ENCODE measurements at places on chromosomes 1 and 21. TPM values are rescaled to one million over a fixed set of nuclear protein-coding genes. Genes with fewer than 3 reads are reported as not detected.
A peak's percentile ranks its signal among the peaks of the same experiment; 100 is the strongest.

The TMEM82 gene
- not detected for total RNA-seq

The RNF186 gene
- not detected for total RNA-seq

DNA sequence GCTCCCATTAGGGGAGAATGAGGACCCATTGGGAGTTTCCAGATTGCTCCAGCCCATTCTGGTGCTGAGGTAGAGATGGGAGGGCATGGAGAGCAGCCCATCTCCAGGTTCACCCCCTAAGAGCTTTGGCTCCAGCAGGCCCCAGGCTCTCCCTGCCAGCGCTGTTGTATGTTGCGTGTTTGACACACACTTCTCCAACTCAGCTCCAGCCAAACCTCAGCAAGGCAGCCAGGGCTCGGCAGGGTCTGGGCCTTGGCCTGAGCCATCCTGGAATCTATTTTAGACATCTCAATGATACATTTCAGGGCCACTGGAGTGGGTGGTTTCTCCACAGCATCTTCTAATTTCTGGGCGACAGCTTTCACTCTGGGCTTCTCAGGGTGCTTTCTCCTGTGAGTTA, 117.0 kb downstream of the NAV1 start:
- DNase-seq: no peak

GRCh38 chr1:30615076-30615795, 108.1 kb downstream of the MATN1 start:
- DNase-seq: no peak

DNA sequence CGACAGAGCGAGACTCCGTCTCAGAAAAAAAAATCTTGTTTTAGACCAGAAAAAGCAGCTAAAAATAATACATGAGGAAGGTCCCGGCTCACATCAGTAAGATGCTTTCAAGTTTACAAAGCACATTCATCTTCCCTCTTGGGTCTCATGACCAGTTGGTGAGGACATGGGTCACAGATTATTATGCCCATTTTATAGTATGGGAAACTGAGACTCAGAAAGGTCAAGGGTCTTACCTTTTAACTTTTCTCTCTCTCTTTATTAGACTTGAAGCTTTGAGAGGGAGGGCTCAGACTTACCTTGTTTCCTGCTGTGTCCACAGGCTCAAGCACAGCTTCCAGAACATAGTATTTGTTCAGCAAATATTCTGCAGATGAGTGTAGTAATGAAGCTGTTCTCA, 13.2 kb upstream of the RCC2 start:
- DNase-seq: no peak

DNA sequence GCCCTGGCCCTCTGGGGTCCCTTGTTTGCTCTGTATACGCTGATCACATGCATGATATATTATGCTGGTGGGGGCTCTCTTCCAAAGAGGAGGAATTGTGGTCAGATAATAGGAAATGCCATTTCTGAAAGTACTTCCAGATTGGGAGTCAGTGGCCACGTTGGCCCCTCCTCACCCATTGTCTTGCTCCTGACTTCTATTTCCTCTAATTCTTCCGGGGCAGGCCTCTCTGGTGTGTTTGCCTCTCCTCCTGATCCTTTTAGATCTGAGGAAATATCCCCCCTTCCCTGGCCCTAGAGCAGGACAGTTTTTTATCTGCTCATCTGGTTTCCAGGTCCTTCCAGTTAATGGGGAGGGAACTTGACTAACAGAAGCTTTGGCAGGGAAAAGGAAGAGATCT, 2.9 kb downstream of the VANGL2 start:
- no peak for DNase-seq

DNA sequence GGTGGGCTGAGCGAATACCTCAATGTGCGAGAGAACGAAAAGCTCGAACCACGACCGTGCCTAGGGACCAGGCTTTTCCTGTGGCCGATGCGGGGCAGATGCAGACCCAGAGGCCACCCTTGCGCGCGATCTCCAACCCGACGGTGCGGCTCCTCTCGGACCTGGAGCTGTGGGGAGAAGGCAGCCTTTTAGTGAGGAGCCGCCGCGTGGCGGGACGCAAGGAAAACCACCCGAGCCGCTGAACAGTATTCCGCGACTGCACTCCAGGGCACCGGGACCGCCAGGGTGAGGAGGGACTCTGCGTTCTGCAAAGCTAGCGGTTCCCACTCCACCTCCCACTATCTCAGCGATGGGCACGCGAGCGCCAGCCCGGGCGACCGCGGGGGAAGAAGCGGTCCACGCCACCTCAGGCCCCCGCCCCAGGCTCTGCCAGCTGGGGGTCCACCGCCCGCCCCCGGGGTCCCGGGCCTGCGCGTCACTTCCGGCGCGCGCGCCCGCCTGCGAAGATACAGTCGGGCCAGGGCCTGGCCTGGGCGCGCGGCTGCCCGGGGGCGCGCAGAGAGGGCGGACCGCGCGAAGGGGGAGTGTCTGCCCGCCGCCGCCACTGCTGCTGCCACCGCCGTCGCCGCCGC, 66.5 kb upstream of the PRKACB start:
- DNase-seq: peak; percentile 45

GRCh38 chr1:87869567-87869966, 540.9 kb downstream of the LMO4 start:
- DNase-seq: no peak

DNA sequence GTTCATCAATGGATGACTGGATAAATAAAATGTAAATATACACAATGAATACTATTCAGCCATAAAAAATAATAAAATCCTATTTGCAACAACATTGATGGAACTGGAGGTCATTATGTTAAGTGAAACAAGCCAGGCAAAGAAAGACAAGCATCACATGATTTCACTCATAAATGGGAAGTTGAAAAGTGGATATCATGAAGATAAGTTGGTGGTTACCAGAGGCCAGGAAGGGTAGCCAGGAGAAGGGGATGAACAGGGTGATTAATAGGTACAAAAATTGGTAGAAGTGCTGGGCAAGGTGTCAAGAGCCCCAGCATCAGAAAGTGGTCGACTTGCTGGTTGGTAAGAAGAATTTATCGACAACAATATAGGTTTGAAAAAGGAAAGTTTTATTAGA, 1.3 kb upstream of the PARK7 start:
- no peak for DNase-seq

DNA sequence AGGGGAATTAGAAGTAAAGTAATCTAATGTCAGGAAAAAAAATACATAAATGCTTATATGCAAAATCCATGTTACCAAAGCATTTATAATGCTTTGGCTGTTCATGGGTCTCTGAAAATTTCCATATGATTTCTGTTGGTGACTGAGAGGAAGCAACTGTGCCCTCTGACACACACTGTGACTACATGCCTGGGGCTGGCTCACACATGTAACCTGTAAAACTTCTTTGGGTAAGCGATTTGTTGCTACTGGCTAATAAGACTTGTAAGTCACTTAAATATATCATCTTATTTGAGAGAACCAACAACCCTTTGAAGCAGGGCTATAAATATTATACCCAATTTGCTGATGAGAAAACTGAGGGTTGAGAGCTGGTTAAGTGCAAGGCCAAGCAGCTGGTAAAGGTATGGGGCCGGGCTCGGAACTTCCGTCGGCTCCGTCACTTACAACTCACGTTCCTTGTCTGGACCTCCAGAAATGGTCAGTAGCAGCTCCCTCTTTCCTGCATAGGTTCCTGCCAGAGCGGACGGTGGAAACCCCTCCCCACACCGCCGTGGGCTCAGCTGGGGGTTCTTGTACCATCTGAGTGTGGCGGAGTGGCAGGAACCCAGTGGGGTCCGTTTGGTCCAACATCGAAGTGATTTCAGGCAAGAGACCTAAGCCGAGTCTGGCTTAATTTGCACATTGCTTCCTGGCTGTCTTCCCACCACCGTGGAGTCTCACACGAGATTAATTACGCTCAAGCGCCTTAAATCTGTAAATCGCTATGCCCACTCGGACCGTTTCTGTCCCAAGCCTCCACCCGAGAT, 714 bp downstream of the DFFA start:
- no peak for DNase-seq

DNA sequence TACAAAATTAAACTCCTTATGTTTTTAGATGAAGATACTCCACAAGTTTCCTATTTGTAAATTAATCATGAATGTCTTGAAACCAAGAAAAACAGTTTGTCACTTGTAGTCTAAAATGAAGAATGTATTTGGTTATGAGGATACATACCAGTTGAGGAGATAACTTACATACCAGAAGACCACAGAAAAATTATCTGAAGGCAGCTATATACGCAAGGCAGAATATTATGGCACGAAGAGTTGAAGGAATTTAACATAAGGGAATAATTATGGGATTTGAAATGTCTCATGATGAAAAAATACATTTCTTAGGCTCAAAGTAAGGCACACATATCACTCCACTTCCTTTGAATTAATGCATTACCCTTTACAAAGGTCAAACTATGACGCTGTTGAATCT, 73.3 kb downstream of the IFI44 start:
- DNase-seq: no peak
